Activated CD8-positive, alpha-beta memory T cell treated with anti-CD3 and anti-CD28 coated beads for 1 hour (primary cell): ENCODE measurements at places on chromosomes 4 and X.

DNA sequence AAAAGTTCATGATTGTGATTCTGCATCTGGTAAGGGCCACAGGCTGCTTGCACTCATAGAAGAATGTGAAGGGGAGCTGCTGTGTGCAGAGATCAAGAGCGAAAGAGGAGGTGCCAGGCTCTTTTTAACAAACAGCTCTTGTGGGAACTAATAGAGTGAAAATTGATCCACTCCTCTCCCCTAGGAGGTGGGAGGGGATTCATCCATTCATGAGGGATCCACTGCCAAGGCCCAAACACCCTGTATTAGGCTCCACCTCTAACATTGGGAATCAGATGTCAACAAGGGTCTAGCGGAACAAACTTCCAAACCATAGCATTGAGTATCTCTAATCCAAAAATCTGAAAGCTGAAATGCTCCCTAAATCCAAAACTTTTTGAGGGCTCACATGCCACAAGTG, 16.4 kb upstream of the PPID start:
- no peak for DNase-seq

DNA sequence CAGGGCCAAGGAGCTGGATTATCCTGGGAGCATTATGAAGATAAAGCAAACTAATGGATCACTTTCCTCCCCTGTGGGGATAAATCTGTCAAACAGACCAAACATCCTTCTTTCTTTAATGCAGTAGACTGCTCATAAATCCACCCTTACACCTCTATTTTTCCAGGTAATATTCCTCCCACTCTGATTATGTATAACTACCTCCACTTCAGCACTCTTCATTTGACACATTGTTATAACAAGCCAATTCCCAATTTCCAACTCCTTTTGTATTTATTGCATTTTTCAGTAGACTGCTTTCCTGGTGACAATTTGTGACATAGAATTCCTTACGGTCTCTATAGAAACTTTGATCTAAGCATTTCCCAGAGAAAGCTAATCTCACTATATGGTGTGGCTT, 115.0 kb upstream of the PRKG2 start:
- no peak for DNase-seq

GRCh38 chrX:107764845-107765608, 10.6 kb downstream of the TSC22D3 start:
- no peak for DNase-seq

GRCh38 chr4:39620551-39621313, 17.9 kb downstream of the SMIM14 start:
- DNase-seq, result no peak

GRCh38 chrX:38375891-38376290, 23.5 kb downstream of the OTC start:
- DNase-seq, result no peak

DNA sequence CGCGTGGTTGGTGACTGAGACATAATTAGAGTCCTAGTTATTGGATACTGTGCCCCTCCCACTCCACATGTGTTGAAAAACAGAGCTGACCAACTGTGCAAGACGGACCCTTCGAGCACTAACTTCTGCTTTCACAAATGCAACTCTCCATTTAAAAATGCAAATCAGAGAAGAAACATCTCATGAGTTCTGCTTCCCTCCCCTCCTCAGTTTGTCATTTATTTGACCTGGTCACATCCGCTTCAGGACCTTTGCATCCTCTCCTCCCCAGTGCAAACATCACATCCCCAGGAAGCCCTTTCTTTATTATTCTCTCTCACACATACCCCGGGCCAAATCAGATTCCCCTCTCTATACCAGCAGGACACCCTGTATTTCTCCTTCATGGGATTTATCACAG, 38.1 kb upstream of the NOCT start:
- DNase-seq, result no peak

- DNase-seq, result no peak
Measured at GRCh38 chr4:56668267-56668666, 12.8 kb downstream of the HOPX start.

GRCh38 chrX:54808109-54808604, 612 bp downstream of the MAGED2 start:
- DNase-seq, result peak; percentile 23

DNA sequence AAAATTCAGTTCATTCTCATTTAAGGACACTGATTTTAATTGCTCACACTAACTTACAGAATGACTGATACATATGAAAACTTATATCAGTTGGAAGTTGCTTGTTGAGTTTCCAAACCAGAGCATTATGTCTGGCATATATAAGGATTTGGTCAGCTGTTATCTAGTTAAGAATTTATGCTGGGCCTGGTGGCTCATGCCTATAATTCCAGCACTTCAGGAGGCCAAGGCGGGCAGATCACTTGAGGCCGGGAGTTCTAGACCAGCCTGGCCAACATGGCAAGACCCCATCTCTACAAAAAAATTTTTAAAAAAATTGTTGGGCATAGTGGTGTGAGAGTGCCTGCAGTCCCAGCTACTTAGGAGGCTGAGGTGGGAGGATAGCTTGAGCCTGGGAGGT, 73.1 kb downstream of the SPRY1 start:
- no peak for DNase-seq

- no peak for DNase-seq
Measured at GRCh38 chrX:150536455-150537116, 31.8 kb upstream of the MTM1 start.

DNA sequence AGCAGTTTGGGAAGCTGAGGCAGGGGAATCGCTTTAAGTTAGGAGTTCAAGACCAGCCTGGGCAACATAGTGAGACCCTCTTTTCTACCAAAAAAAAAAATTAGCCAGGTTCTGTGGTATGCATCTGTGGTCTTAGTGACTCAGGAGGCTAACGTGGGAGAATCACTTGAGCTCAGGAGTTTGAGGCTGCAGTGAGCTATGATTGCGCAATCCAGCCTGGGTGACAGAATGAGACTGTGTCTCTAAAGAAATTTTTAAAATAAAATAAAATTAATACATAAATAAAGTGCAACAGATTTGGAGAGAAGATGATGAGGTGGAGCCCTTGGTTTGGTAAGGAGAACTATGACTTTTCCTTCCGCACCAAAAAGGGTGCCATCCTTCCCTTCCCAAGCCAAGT, 436.9 kb downstream of the NLGN4X start:
- no peak for DNase-seq

DNA sequence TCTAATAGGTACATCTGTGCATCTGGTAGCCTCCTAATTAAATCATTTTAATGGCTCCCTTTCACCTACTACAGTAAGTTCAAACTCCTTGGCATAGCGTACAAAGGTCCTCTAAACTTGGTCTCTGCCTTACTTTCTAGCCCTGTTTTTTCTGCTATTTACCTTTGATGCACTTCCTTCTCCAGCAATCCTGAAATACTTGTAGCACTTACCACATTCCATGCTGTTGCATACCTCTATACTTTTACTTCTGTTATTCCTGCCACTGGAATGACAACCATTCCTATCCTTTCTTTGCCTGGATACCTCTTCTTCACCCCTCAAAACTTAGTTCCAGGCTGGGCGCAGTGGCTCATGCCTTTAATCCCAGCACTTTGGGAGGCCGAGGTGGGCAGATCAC, 56.6 kb upstream of the LHFPL1 start:
- no peak for DNase-seq

DNA sequence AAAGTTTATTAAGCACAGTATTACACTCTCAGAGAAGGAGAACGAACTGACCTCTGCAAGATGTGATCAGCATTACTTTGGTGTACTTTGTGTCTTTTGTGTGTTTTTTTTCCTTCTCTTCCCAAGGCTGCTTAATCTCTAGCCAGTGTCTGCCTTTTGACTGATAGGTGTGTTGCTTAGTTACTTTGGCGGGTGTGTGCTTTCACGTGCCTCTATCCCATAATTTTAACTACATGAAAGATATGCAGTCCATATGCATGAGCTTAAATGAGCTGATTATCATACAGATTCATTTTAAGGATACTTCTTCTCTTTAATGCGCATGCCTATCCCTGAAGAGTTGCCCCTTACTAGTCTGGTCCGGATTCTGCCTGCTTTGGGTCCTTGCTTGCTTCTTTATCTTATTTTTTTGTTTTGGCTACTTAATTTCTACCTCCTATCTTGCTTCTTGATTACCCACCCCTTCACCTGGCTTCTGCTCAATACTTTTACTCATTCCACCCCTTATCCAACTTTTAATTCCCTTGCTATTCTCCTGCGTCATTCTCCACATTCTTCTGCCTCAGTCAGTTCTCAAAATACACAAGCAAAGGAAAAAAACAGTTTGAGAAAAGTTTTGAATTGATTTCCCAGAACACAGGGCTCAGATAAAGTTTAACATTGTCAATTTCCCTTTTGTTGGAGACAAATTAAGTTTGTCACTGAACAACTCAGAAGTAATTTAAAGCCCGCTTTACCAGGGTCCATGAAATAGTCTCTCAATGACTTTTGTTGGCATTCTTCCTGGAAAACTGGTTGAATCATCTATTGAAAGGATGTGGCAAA, 182.0 kb downstream of the TENT5D start:
- DNase-seq, result no peak

GRCh38 chrX:2840961-2841360, 12.2 kb downstream of the GYG2 start:
- DNase-seq, result no peak

GRCh38 chr4:5050520-5051277, 581 bp upstream of the STK32B start:
- no peak for DNase-seq

- DNase-seq, result peak; percentile 59
Measured at GRCh38 chr4:6974138-6974848, 64.7 kb downstream of the TBC1D14 start.

DNA sequence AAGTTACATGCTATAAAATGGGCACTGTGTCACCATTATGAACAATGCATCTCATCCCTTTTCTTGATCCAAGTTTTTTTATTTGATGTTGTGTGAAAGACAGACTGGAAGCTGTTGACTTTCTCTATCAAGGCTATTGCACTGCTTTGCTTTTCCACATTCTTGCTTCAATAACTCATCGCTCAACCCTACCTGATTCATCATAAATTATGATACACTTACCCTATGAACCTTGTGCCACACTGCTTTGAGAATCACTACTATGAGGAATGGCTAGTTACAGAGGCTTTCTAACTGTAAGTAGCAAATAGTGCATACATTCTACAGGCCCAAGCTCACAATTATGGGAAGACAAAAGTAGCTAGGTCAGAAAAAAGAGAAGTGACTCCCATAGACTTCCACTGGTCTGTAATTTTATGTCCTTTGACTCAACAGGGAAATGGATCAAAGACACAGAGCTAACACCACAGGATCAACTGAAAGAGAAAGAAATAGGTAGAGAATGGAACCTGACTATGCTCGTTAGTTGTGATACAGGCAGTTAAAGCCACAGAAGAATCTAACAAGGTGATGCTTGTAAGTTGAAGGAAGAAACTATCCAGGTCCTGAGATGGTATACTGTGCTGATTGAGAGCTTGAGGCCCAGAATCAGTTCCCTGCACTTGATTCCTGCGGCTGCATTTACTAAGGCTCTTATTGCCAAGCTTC, 163.5 kb downstream of the PPP3CA start:
- DNase-seq, result no peak

- DNase-seq, result no peak
Measured at GRCh38 chr4:72208421-72209075, 176.7 kb downstream of the NPFFR2 start.

- no peak for DNase-seq
Measured at GRCh38 chr4:146095091-146095690, 80.3 kb upstream of the LSM6 start.

DNA sequence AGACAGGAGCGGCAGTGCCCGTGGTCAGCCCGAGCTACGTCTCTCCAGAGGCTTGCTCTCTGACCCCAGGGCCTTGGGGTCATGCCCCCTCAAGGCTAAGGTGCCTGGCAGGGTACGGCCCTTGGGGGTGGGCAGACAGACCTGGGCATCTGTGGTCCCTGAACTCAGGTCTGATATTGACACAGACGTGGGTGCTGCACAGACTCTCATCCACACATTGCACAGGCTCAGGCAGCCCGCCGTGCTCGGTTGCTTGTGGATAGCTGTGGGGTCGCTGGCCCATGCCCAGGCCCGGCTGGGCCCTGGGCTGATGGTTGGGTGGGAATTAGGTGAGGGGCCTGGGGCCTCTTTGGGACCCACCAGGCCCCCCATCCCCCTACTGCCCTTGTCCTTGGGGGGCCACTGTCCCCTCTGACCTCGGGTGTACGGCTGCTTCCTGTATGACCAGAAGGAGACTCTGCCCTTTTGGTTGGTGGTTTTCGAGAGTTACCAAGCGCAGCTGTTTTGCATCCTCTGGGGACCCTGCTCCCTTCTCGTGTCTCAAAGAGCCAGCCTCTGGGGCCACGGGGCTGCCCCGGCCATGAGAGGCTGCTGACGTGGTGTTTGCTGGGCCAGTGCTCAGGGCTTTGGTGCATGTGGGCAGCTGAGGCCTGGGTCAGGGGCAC, 10.1 kb downstream of the FGFRL1 start:
- no peak for DNase-seq

- DNase-seq, result no peak
Measured at GRCh38 chrX:136210243-136210642, 41.0 kb downstream of the MAP7D3 start.

GRCh38 chrX:39840133-39840532, 257.6 kb downstream of the BCOR start:
- no peak for DNase-seq

DNA sequence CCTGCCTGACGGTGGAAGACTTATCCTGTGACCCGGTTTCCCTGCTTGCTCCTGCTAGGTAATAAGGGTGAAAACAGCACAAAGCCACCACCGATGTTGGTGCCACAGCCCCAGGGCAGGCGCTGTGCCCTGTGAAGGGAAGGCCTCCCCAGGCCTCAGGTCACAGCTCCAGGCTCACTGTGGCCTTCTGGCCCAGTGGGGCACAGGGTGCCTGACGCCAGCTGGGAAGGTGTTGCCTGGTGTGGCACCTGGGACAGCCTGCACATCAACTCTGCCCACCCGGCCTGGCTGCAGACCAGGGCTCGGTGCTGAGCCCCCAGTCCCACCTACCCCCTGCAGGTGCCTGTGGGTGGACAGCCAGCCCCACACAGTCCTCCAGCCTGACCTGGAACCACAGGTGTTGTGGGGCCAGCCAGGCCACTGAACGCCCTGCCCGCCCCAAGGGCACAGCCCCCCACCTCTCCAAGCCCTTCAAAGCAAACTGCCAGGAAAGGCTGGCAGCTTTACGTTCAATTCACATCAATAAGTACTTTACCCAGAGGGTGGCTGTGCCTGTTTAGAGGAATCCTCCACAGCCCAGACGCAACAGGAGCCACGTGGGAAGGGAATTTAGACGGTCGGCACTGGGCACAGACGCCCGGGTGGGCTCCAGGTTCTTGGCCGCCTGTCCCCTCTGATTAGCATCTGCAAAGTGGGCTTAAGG, 54.3 kb downstream of the ZFYVE28 start:
- no peak for DNase-seq

- no peak for DNase-seq
Measured at GRCh38 chr4:91935217-91935616, 368.5 kb upstream of the GRID2 start.
